ENCODE measurements at places on chromosomes 2 and 18.

GRCh38 chr2:229818230-229818629, 103.6 kb downstream of the TRIP12 start:
- no peak for DNase-seq

GRCh38 chr18:5198311-5198710, 1.3 kb upstream of the AKAIN1 start:
- DNase-seq, result no peak

DNA sequence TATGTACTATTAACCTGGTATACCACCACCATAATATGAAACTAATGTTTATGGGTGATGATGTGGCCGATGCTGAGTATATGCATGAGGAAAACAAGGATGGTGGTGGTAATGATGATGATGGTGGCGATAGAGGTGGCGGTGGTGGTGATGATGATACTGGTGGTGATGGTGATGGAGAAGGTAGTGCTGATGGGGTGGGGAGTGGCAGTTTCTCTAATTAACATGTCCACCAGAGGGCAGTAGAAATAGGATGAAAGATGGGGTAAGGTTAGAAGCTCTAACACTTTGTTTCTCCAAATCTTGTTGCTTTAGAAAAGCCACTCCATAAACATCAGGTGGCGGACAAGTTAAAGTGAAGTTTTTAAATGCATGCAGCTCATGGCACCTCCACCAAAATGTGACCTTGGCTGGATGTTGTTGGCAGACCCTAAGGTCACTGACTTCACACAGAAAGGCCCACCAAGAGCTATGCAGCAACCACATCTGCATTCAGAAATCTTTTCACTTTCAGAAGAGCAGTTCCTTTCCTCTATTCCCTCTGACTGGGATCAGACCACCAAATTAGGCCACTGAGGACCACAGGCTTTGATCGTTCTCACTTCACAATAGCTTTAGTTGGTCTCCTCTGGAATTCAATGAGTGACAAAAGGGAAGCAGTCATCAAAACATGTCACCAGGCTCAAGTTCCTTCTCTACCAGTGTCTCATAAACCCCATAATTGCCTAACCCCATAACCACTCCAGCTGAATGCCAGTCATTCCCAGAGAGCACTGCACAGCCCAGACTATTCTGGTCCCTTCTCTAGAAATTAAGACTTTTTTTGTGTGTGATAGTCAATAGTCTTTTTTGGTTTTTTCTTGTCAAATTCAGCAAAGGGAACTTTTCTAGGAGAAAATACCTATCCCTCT, 7.5 kb upstream of the BCL11A start:
- peak; percentile 46 for DNase-seq

DNA sequence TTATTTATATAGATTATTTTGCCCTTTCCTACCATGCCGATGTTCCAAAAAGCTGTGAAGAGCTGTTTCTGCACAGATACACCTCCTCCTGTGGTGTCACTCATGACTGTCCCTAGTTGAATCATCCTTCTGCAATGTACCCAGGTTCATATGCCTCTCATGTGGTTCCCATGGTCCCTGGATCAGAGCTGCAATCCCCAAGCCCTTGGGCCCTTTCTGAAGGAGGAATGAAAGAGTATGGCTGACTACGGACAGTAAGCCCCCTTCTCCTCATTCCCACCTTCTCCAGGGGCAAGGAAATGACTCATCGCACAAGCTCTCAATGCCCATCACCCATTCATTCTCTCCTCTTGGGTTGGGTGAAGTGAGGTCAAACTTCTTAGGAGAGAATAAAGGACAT, 63.9 kb upstream of the ACVR1 start:
- no peak for DNase-seq

GRCh38 chr18:38497266-38497665, 931.7 kb upstream of the CELF4 start:
- DNase-seq, result no peak

DNA sequence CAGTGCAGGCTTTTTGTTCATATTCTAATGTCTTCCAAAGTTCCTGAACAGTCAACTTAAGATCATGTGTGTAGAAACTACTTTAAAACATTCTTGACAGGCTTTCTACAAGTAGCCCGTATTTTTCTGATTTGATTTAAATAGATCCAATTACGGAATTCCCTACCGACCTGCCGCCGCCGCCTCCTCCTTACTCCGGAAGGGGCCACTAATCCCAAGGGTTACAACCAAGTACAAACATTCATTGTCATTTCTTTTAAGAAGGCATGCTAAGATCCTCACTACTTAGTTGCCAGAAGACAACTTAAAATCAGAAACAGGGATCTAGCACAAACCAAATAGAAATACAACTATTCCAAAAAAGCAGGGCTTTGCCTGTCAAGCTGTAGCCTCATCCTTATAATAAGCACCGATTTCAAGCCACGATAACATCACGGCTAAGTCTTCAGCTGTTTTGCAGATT, 784 bp downstream of the WDR33 start:
- DNase-seq, result no peak

DNA sequence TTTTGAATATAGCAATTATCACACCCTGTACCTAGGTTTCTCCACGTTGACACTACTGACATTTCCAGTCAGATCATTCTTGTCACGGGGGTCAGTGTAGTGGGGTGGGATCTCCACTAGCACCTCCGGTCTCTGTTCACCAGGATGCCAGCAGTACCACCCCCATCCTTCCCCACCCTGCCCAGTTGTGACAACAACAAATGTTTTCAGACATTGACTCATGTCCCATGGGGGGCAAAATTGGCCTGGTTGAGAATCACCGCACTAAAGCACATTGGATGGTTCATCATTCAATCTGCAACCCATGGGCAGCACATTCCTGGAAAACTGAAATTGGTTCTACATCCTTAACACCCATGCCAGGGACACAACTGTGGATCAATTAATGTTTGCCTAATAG, 32.3 kb downstream of the FEZ2 start:
- DNase-seq, result no peak

DNA sequence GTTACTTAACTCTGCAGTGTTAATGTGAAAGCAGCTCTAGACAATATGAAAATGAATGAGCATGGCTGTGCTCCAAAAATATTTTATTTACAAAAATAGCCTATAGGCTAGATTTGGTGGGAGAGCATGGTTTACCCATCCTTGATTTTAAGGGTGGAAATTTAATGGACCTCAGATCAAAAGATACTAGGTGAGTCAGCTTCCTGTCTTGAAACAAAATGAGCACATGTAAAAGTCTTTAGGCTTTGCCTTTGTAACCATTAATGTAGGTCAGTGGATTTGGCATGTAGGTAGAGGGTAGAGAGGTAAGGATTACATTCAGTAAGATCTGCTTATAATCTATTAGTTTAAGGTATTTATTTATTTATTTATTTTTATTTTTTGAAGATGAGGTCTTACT, 72.7 kb downstream of the GREB1L start:
- DNase-seq, result no peak

GRCh38 chr2:77629539-77629938, 107.4 kb upstream of the LRRTM4 start:
- no peak for DNase-seq

GRCh38 chr2:127347734-127348392, 39.9 kb downstream of the MAP3K2 start:
- no peak for DNase-seq

GRCh38 chr2:15763106-15763821, 171.6 kb downstream of the DDX1 start:
- DNase-seq, result no peak

DNA sequence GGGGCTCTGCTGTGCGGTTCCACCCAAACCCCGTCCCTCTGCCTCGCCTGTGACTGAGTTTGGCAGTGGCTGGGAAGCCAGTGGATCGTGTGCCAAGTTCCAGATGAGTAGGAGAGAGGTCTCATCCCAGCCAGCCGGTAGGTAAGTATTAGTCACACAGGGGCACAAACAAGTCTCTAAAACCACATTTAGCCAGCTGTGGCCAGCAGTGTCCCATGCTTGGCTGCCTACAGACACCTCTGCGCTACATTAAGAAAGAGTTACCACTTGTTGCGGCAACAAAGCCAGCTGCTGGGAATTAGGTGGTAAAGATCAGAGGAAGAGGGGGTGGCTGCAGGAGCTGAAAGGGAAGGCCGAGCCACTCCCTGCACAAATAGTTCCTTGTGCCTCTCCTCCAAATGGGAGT, 81.2 kb downstream of the GATA6 start:
- no peak for DNase-seq

- DNase-seq, result no peak
These were observed 108.9 kb downstream of the SATB2 start for GRCh38 chr2:199348871-199349270.

- DNase-seq, result peak; percentile 55
These were observed 45.9 kb downstream of the MARCO start for GRCh38 chr2:118987886-118988285.

- DNase-seq, result no peak
These were observed 59.0 kb downstream of the WDSUB1 start for GRCh38 chr2:159227467-159227866.

- no peak for DNase-seq
These were observed 40.0 kb downstream of the BCL2L11 start for GRCh38 chr2:111160758-111161157.

- no peak for DNase-seq
These were observed 17.5 kb downstream of the NCAPH start for GRCh38 chr2:96353032-96353561.

DNA sequence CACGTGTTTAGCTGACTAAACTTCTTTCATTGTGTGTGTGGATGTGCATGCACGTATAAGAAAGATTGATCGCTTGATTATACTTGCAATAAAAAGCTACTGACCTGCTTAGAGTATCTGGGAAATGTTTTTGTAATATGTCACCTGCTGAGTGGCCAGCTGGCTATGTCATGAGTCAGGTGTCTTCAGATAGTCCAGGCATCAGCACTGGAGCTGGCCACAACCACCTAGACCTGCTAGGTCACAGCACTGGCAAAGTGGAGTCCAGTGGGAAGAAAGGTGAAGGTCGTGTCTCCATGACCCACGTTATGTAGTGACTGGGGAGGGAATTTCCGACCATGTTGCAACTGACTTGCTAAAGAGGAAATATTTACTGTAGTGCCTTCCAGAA, 147.0 kb downstream of the ESCO1 start:
- no peak for DNase-seq

DNA sequence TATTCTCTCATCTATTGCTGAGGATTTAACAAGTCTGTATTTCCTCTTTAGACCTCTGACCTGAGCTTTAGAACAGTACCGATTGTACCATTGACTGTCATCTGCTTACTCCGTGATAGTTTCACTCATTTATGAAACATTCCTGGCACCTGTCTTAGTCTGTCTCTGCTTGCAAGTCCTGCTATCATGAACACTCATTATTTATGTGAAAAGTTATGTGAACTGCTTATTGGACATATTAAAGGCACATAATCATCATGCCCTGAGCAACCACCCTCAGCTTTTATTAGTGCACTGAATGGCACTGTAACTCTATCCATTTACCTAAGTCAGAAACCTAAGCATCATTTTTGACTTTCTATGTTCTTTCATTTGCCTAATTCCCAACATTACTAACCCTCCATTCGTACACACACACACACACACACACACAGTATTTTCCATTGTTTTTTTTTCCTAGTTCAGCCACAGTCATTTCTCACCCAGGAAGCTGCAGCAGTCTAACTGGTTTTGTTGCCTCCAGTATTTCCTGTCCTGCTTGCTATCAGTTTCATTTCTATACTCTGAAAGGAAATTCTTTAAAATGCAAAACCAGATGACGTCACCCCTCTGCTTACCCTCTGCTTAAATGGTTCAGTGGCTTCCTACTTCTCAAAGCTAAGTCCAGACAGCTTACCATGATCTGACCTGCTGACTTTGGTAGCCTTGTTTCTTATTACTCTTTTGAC, 146.1 kb downstream of the HAUS1 start:
- DNase-seq, result peak; percentile 93

DNA sequence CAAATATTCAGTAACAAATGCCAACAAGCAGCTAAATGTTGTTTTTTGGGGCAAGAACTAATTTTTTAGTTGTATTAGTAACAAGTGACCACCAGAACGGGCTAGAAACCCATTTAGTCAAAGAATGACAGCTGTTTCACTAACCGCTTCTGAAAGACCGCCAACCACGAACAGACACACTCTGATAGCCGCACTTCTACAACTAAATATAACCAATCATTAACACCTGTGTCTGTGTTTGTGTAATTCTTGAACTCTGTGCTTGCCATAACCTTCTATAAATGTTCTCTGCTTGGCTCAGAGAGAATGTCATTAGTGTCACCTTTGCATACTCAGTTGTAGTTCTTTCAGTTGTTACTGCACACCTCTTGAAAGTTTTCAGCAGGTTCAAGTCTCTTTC, 526.3 kb upstream of the LRRTM1 start:
- DNase-seq, result peak; percentile 82

- peak; percentile 87 for DNase-seq
These were observed 118.0 kb upstream of the MSTN start for GRCh38 chr2:190180313-190181122.

- no peak for DNase-seq
These were observed 159.6 kb downstream of the RND3 start for GRCh38 chr2:150327564-150328489.

DNA sequence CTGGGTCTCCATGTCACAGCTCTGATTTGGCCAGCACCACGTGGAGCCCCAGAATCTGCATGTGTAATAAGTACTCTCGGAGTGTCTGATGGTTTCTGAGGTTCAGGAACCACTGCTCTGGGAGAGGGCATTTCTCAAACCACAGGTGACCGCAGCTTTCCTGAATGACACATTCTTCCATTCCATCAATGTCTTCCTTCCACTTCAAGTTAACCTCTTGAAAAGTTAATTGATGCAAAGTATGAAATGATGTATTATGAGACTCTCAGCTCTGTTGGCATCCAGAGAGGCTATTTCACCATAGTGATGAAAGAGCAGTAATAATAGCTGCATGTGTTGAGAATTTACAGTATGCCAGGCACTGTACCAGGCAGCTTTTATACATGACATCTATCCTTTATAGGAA, 61.3 kb upstream of the CRIM1 start:
- DNase-seq, result peak; percentile 19

- no peak for DNase-seq
These were observed at the start of gene FAM110C for GRCh38 chr2:46471-47345. Gene FAM110C, minus strand, starts transcription at chr2:46505. Its CDS starts 120 bp downstream, at chr2:46385.

DNA sequence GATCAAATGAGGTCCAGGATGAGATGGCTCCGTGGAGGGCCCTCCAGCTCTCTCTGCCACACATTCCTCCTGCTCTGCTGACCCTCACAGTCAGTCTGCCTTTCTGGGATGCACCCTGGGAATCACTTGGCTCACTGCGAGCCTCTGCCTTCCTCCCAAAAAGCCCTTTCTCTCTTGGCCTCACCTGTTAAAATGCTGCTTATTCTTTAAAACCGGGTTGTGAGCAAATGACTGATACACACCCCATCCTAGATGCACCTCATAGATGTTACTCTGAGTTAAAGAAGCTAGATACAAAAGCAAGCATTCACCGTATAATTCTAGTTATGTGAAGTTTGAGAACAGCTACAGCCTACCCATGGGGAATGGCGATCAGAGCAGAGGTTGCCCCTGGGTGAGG, 167.7 kb upstream of the MYCN start:
- no peak for DNase-seq

GRCh38 chr2:173033084-173033483, 42.6 kb upstream of the MAP3K20 start:
- DNase-seq, result no peak

- DNase-seq, result no peak
These were observed 359.9 kb upstream of the SLC14A2 start for GRCh38 chr18:45255197-45255890.

- no peak for DNase-seq
These were observed 2030.8 kb downstream of the SUCLG1 start for GRCh38 chr2:82428251-82428650.
